ENCODE measurements at places on chromosomes 4 and X. TPM values are rescaled to one million over a fixed set of nuclear protein-coding genes. Genes with fewer than 3 reads are reported as not detected.

GRCh38 chr4:102580463-102580842 is 79.3 kb downstream of the NFKB1 start:
- no peak for DNase-seq

DNA sequence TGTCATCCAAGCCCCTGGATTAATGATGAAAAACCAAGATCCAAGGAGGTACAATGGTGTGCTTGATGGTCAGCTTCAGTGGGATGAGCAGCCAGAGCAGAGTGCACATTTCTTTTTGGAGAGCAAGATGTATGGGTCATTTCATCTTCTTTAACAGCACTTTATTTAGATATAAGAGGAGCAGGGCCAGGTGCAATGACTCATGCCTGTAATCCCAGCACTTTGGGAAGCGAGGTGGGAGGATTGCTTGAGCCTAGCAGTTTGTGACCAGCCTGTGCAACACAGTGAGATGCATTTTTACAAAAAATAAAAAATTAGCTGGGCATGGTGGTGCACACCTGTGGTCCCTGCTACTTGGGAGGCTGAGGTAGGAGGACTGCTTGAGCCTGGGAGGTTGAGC is 45.3 kb upstream of the MAP3K15 start:
- DNase-seq = no peak

DNA sequence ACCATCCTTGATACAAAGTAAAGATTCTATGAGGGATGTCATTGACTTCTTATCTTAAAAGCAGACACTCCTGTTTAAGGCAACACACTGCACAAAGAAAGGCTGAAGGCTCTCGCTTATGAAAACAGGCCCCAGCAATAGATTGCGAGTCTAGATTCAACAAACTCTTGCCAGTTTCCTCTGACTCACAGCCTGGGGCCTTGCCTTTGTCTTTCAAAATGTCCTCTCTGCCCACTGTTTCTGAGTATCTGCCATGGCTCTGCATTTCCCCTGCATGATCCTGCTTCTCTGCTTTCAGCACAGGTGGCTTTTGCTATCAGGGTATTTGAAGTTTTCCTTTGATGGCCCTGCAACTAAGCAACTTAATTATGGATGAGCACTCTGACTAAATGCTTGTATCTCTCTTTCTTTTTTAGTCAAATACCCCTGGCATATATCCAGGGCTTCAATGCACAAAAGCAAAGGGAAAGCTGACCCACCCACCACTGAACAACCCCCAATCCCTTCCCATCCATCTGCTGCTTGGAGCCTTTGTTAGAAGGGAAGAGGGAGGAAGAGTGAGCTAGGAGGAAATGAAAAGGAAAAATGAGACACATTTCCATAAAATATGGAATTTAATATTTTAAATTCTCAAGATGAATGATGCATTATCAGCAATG is 32.2 kb downstream of the NDP start:
- no peak for DNase-seq

DNA sequence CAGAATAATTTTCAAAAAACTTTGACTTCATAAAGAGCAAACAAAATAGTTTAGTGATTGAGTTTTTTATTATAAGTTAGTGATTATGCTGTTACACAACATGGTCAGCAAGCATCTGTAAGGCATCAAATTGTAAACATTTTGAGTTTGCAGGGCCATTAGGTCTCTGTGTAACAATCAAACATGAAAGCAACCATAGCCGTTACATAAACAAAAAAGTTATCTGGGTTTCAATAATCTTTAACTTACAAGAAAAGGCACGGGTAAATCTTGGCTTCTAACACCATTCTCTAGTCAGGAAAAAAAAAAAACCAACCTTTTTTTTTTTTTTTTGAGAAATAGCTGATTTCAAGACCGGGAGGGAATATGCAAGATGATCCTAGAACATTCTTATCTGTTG is 1941.1 kb downstream of the PCDH7 start:
- DNase-seq = no peak

- no peak for DNase-seq
These were observed 10.8 kb downstream of the CTAG1A start for GRCh38 chrX:154595559-154596249.

Gene MAGEB17
- total RNA-seq = not detected

Gene SOX3
- not detected for total RNA-seq

Gene CLCN3
- 52.6 TPM for total RNA-seq

Gene IDUA
- total RNA-seq = 36.7 TPM
